ENCODE measurements at places on chromosomes 3 and 15.

GRCh38 chr15:81478354-81478753 is 104.3 kb upstream of the TMC3 start:
- DNase-seq, result no peak

DNA sequence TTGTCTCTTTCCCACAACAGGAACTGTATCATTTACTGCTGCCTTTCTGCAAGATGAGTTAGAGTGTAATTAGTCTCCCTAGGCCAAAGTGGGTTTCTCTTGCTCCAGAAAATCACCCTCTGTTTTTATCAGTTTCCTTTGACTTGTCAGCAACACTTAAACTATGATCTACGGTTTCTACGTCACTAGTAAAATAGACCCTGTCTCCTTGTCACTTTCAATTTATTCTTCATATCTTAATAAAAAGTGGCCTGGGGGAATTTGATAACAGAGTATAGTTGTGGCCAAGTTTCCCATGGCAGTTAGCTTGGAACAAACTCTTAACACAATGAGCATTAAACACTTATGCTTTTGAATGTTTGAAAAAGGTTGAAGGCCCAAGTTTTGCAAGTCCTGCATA is 79.6 kb downstream of the CGNL1 start:
- no peak for DNase-seq

- DNase-seq, result no peak
Observed at GRCh38 chr3:59131016-59131766, 81.4 kb upstream of the CFAP20DC start.

DNA sequence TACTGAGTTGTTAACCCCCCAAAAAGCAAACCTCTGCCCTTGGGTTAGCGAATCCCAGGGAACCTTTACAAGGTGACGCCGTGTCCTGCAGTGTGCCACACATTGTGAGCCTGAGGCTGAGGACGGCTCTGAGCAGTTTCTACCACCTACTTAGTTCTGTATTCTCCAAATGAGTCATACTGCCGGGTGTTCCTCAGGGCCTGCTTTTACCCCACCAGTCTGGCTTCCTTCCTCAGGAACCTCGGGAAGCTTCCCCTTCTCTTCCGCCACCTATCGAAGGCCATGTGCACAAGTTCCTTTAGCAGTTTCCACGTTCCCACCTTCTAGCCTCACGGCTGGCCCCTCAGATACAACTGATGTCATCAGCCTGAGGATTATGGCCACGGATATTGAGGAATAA is 384.0 kb upstream of the TPM1 start:
- DNase-seq, result peak; percentile 12

GRCh38 chr15:75153087-75153486 is 48.6 kb upstream of the C15orf39 start:
- DNase-seq, result peak; percentile 28

DNA sequence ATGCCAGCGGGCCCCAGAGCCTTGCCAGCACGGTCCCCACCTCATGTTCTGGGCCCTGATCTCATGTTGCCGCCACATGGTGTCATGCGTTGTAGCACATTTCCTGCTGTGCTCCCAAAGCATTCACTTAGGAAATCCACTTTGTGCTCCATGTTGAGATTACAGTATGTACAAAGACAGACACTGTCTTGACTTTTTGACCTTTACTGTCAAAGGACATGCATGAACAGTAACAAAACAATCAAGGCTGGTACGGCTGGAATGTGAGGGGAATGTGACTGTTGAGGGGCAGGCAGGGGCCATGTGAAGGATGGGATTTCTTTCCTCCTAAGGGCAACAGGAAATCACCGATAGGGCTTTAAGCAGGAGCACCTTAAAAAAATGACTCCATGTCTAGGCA is 53.3 kb upstream of the RPL32 start:
- DNase-seq, result no peak

GRCh38 chr3:20458994-20459716 is 273.1 kb upstream of the SGO1 start:
- DNase-seq, result no peak

DNA sequence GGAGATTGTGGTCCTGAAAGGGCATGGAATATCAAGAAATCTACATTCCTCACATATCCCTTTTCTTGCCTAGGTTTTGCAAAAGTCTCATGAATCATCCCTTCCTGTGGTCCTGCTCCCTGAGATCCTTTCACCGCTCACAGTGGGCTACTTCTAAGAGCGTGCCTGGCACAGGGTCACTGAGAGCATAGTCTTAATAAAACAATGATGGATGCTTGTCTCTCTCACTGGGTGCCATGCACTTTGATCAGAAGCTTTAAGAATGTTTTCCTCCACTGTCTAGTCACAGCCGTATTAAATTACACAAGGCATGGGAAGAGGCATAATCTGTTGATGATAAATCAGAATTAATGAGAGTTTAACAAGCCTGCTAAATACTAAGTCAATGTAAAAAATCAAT is 269.7 kb upstream of the ATP10A start:
- no peak for DNase-seq

DNA sequence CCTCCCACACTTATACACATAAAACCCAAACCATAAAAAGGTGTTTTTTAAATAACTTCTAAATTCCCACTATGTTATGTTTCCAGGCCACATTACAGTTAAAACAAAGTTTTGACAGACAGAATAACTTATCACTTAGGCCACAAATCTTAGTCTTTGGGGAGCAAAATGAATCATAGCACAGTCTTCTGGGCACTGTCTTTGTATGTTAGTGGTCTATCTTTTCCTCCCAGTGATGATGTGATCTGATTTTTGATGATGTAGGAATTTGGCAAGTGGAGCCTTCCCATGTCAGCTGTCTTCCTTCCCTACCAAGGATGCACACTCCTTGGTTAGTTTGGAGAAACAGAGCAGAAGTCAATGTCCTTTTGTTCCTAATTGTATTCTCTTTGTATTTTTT is 67.3 kb downstream of the THSD4 start:
- peak; percentile 34 for DNase-seq

- peak; percentile 57 for DNase-seq
Observed at GRCh38 chr3:106688464-106688863, 688.8 kb upstream of the CCDC54 start.

DNA sequence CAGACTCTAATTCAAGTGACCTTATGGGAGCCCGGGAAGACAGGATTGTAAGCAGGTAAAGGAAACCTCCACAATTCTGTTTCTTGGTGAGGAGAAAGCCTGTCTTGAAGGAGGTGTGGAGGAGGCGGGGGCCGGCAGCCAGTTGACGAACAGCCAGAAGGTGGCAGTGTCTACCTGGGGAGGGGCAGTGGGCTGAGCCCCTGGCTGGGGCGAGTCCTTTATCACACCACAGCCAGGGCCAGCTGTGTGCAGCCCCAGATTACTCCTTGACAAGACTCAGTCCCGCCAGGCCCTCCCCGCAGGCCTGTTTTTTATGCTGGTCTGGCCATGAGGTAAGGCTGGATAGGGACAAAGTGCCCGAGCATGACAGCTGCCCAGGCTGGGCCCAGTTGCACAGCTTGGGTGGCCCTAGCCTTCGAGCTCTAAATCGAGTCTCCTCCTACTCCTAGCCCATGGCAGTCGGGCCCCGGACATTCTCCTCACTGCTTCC is 40.9 kb upstream of the IDH2 start:
- DNase-seq, result peak; percentile 27

DNA sequence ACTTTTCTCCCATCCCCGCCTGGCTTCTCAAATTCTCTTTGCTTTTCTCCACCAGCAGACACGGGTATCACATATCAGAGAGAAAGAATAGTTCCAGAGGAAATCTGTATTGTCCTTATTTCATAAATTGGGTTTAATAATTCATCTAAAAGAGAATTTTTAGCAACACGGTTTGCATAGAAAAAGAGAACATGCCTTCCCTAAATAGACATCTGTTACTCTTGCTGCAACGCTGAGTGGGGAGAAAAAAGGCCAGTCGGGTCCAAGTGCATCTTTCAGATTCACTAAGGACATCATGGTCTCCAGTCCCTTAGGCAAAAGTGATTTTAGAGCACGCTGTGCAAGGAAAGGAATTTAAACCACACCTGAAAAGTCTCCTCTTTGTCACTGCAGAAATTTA is 201.3 kb downstream of the ABHD5 start:
- DNase-seq, result no peak

GRCh38 chr15:92407916-92408315 is 14.2 kb downstream of the ST8SIA2 start:
- no peak for DNase-seq

DNA sequence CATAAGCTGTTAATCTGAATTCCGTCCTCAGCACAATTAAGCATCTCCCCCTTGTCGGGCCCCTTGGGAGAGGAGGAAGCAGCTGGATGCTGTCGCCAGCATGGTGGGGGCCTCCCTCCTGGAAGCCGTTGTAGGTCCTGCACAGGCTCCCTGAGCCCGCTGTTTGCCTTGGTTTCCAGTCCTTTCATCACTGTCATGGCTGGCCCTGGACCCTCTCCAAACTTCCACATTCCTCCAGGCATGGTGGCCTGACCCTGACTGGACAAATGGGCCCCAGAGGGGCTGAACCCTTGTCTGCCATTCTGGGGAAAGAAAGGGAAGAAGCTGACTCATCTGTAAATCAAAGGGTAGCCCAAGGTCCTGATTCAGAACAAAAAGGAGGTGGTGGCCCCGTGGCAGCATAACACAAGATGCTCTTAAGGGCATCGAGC is 300.5 kb upstream of the LRRFIP2 start:
- no peak for DNase-seq

GRCh38 chr3:192835818-192836815 is 81.5 kb downstream of the MB21D2 start:
- peak; percentile 65 for DNase-seq

DNA sequence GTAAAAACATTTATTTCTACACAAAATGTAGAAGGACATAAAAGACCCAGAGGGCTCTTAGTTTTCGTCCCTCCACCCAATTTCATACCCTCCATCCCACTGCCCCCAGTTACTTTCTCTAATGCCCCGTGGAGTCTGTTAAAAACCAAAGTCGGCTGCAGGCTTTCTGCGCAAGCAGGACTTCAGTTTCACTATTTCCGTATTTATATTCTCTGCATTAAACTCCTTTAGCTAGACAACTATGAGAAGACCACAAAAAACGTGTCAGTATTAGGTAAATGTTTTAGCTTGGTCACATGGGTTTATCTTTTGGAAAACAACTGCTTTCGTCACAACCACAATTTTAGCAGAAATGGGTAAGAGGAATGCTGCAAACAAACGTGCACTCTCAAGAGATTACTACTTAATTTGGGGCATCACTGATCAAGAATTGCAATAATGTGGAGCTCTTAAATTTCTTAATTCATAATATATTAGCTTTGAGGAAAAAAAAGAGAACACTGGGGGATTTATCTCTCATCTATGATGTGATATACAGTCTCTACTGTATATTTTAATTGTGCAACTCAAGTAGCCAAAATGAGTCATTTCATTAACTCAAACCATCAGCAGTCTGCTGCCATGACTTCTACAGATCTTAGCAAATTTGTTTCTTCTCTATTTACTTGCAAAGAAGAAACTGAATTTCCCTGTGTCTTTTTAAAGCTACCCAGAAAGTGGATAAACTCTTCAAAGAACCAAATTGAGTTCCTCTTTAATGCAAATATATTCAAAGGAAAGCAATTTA is 740 bp upstream of the NSMCE3 start:
- no peak for DNase-seq

DNA sequence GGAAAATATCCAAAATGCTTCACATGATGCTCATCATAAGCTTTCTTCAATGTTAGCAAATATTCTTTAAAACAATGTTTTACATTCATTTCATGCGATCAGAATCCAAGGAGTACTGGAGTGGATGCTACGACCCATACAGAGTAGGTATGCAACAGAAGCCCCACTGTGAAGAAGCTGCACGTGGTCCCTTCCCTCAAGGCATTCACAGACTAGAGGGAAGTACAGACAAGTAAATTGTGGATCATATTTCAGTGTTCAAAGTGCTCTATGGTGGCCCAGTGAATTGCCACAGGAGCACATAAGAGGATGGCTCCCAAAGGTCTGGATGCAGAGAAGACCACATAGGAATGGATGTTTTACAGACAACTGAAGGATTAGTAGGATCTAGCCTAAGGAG is 789.9 kb downstream of the IGSF11 start:
- no peak for DNase-seq

GRCh38 chr15:78200276-78200930 is 34.0 kb downstream of the ACSBG1 start:
- DNase-seq, result no peak

DNA sequence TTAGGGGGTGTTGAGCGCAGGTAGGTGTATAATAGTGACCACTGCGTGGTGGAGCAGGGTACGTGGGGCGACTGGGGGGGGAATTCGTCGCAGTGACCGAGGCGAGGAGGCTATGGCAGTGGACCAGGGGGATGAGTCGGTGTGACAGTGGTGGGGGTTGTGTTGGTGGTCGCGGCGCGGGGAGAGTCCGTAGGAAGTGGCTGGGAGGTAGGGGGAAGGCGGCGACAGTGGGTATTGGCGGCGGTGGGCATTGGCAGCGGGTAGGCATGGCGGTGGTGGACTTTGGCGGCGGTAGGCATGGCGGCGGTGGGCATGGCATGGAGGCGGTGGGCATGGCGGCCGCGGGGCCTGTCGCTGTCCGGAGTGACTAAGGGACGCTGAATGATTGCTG is 739 bp downstream of the SNRPN start:
- no peak for DNase-seq

GRCh38 chr3:31980530-31981205 is 394 bp downstream of the OSBPL10 start:
- no peak for DNase-seq

- DNase-seq, result no peak
Observed at GRCh38 chr3:136685882-136686281, 66.3 kb downstream of the STAG1 start.

DNA sequence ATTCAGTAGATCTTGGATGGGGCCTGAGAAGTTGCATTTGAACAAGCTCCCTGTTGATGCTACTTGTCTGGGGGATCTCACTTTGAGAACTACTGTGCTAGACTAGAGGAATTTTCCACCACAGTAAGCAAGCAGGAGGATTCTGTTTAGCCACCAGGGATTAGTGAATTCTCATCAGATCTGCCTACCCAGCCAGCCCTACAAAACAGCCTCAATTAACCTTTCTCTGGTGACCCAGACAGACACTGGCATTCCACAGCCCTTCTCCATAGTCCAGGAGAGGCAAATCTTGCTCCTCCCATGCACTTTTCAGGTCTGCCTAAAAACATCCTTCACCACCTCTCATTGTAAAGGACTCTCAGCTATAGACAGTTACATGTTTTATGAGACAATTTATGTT is 16.7 kb upstream of the MYH15 start:
- DNase-seq, result no peak

DNA sequence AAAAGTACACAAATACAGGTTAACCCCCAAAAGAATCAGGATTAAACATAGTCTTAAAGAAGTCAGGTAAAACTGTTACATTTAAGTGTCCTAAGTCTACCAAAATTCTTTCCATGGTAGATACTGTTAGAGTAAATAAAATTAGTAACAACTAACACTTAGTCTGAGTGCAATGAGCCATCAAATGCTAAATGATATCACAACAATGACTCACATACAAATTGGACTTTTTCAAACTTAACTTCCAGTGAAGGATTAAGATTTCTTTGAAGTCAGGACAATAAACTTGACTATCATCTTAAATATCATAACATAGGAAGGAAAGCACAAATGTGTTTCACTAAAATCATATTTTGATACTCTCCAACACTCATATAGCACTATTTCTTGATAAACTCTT is 43.9 kb downstream of the ZNF148 start:
- no peak for DNase-seq

GRCh38 chr15:72011302-72011942 is 106.5 kb downstream of the MYO9A start:
- no peak for DNase-seq
